ENCODE measurements at places on chromosomes 7 and 10.

DNA sequence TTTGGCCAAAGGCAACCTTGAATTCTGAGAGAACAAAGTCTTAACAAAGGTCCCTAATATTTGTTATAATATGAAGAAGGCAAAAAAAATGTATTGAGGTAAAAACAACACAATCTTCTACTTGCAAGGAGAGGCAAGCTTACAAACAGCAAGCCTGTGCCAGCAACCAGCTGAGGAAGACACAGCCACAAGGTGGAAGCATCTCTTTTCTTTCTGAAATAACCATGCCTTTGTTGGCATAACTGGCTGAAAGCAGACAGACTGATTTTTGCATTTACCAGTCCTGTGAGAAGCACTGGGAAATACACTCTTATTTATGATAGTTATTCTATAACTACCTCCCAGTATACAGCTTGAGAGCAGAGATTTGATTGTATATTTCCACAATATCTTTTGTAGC is 292.0 kb downstream of the PHTF2 start:
- no peak for DNase-seq

GRCh38 chr10:113060201-113061053 is 110.4 kb downstream of the TCF7L2 start:
- no peak for DNase-seq

DNA sequence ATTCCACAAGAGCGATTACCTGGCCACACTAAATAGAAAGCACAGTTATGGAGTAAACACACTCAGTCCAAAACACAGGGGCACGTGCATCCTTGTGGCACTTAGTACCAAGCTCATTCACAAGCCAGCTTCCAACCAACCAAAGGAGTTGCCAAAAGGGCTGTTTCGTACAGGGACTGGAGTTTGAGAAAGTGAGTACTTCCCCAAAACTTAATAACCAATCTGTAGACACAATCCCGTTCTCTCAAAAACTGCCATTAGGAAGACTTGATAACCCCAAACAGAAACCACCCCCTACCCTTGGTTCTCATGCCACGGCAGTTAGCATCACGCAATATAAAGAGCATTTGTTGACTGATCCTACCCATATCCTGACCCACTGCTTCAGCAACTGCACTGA is 166.2 kb upstream of the ASAH2 start:
- DNase-seq: no peak

DNA sequence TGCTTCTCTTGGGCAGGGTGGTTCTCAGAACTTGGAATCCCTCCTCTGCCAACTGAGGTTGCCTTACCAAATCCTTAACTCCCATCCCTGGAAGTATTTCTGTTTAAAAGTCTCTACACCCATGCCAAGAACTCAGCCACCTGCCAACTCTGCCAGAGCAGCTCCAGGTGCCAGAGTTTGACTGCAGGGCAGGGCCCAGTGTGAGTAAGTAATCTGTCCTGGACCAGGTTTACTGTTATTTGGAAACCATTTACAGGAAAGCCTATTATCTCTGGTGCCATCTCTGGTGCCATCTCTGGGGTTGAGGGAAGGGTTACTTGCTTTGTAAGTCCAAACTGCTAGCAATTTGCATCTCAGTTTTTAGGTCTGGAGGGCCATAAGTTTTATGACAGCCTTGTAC is 2.5 kb downstream of the TSPAN15 start:
- DNase-seq: no peak

DNA sequence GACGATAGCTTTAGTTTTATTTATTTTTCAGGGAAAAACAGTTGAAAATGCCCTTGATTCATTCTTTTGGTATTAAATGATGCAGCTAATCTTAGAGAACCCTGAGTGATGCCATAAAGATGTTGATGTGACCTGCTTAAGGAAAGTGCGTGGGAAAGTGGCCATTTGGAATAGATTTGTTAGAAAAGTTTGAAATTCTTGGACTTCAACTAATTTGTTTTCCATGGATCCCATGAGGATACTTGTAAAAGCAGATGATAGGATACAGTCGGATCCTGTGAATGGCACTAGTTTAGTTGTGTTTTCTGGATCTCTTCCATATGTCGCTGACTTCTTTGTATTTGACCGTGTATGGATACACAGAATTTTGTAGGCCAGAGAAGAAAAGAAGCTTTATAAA is 69.0 kb downstream of the SEPTIN7 start:
- DNase-seq: no peak

DNA sequence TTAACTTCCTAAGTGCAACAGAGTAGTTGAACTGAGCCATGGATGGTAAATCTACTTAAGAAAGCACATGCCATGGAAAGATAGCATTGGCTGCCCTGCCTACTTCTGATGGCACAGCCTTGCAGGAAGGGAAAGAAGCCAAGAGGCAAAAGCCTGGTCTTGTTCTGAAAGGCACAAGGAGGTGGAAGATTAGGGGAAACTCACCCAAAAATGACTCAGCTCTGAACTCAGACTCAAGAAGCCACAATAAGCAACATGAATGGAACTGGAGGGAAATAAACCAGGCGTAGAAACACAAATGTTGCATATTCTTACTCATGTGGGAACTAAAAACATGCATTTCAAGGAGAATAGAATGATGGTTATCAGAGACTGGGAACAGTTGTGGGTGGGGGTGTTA is 20.8 kb upstream of the ALOX5 start:
- DNase-seq: no peak

DNA sequence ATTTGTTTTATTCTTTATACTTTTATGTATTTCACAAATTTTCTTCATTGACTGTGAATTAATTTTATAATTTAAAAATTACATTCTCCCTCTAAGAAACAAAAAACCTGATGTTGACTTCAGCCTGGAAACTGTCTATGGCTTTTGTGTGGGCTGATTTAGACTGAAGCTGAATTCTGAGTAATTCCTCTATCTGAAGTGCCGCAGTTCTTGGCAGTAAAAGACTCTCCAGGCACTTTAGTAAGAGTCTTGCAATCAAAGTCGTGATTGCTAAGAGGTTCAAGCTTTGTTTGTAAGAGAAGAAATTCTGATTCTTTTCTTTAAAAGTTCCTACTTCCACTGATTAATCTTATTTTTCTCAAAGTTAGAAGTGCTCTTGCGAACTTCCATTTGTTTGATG is 3.4 kb upstream of the CEP41 start:
- no peak for DNase-seq
